Activated CD8-positive, alpha-beta memory T cell treated with anti-CD3 and anti-CD28 coated beads for 24 hours (primary cell): ENCODE measurements at places on chromosomes 4 and X.
A peak's percentile ranks its signal among the peaks of the same experiment; 100 is the strongest.

GRCh38 chr4:61201561-61201960 lies 1.4 kb downstream of the ADGRL3 start:
- DNase-seq: no peak

DNA sequence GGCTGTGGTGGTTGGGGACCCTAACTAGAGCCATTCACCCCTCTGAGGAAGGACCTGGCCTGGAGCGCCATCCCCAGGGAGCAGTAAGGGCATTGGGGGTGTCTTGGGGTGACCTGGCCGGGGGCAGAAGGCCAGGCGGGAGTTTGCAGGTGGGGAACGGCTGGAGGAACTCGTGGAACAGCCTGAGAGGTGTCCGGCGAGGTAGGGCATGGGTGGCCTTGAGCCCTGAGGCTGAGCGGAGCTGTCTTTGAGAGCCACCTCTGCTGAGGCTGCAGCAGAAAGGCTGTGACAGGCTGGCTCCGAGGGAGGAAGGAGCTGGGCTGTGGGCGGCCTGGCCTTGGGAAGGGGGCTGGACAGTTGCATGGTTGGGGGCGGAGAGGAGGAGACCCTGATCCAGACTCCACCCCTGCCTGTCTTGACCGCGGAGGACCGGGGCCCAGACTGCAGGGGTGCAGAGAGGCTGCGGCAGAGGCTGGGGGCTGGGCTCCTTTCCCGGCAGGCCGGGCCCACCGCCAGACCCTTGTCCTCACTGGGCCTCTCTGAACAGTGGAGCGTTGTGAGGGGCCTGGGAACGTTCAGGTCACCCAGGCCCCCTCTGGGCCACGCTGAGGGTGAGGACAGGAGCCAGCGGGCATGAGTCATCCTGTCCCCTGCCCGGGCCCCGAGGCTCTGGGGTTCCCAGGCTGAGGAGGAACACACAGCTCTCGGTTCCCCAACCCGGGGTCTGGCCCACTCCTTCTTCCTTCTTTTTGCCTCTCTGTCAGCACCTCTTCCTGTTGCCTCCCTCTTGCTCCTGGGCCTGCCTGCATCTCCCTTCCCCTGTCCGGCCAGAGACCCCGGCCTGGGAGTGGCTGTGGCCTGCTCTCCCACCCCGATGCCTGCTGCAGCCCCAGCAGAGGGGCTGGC lies 8.1 kb downstream of the SH3BP2 start:
- DNase-seq: no peak

- peak; percentile 45 for DNase-seq
Observed at GRCh38 chrX:69060631-69061408, 104.4 kb downstream of the PJA1 start.

- DNase-seq: no peak
Observed at GRCh38 chr4:167831855-167832254, 260.5 kb upstream of the ANXA10 start.

GRCh38 chr4:125155251-125155650 lies 159.5 kb upstream of the FAT4 start:
- no peak for DNase-seq

- no peak for DNase-seq
Observed at GRCh38 chrX:69119122-69119521, 46.1 kb downstream of the PJA1 start.

DNA sequence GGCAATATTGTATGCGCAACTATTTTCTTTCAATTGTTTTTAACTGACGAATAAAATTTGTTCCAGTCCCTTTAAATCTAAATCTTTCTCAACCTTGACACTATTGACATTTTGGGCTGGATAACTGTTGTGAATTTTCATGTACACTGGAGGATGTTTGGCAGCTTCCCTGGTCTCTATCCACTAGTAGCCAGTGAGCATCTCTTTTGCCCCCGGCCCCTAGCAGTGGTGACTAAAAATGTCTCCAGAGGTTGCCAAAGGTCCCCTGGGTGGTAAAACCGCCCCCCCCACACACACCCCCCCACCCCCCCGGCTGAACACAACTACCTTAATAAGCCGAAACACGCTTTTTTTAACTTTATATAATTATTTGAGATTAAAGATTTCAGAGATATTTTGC lies 514 bp downstream of the FANCB start:
- DNase-seq: no peak

GRCh38 chr4:123889507-123889906 lies 492.9 kb downstream of the SPRY1 start:
- no peak for DNase-seq

- no peak for DNase-seq
Observed at GRCh38 chr4:145843639-145844038, 95.0 kb downstream of the ZNF827 start.

- no peak for DNase-seq
Observed at GRCh38 chr4:73603271-73603710, 16.9 kb downstream of the RASSF6 start.

DNA sequence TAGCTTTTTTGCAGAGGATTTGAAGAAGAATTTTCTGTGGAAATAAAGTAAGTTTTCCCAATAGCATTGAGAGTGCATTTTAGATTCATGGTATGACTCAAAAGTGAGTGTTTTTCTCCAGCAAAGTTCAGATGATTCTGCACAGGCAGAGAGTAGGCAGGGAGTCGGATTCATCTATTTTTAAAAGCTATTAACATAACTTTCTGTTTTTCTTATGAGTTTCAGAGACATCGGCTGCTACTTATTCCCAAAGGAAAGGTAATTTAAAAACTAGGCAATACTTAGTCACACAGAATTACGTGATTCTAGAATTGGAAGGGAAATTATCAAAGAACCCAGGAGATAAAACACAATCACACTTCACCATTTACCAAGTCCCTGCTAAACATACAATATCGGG lies 4.4 kb downstream of the CCDC110 start:
- no peak for DNase-seq

GRCh38 chrX:132776486-132777210 lies 181.8 kb downstream of the HS6ST2 start:
- DNase-seq: no peak

- no peak for DNase-seq
Observed at GRCh38 chrX:30649859-30650258, 3.4 kb upstream of the GK start.

DNA sequence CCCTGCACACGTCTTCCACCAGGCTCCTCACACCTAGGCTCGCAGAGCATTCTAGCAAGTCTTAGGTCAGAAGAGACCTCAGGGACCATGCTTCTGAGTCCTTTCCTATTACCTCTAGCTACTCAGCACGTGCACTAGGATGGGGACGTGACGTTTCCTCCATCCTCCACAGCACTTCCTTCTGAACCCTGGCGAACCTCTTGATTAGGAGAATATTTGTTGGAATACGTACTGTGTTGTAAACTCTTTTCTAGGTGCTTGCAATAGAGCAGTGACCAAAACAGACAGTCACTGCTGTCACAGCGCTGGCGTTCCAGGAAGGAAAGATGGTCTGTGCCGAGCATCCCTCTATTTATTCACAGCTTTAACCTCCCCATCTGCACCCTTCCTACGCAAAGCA lies 12.9 kb upstream of the TENM3 start:
- DNase-seq: no peak

DNA sequence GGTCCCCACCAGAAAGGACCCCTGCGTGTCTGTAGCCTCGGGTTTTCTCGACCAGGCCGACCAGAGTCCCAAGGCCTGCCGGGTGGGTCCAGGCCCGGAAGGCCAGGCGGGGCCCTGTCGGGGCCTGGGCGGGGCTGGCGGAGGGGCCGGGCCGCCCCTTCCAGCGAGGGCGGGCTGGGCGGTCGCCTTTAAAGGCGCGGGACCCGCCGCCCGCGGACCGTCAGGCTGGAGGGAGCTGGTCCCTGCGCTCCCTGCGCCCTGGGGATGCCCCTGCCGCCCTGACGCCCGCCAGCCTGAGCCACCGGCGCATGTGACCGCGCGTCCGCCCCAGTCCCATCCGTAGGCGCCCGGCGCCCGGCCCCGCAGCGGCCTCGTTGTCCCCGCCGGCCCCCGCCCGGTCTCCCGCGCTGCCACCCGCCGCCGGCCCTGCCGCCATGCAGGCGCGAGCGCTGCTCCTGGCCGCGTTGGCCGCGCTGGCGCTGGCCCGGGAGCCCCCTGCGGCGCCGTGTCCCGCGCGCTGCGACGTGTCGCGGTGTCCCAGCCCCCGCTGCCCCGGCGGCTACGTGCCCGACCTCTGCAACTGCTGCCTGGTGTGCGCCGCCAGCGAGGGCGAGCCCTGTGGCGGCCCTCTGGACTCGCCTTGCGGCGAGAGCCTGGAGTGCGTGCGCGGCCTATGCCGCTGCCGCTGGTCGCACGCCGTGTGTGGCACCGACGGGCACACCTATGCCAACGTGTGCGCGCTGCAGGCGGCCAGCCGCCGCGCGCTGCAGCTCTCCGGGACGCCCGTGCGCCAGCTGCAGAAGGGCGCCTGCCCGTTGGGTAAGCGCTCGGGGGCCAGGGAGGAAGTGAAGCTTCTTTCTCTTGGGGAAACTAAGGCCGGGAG lies at the start of gene HTRA3:
Gene HTRA3, plus strand, starts transcription at position 220 of the 883 bp plus-strand sequence. Its CDS starts 215 bp downstream, at position 435.
- no peak for DNase-seq

GRCh38 chr4:26082565-26082964 lies 168.5 kb downstream of the SMIM20 start:
- DNase-seq: no peak

- no peak for DNase-seq
Observed at GRCh38 chr4:82126512-82127040, 247.2 kb downstream of the HNRNPD start.

DNA sequence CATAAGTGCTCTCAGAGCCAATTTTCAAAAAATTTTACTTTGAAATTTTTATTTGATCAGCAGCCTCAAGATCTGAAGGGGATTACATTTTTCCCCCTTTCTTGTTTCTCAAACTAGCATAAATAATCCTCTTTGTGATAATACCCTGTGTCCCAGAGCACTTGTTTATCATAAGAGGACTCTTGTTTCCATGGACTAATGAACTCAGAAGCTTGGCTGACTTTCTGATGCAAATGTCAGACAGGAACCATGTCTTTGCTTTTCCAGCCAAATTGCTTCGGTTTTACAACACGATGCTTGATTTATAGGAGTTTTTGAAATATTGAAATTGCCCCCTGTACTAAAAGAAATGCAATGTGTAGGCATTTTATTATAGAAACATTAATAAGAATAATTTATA lies 859.3 kb upstream of the LCORL start:
- DNase-seq: no peak

DNA sequence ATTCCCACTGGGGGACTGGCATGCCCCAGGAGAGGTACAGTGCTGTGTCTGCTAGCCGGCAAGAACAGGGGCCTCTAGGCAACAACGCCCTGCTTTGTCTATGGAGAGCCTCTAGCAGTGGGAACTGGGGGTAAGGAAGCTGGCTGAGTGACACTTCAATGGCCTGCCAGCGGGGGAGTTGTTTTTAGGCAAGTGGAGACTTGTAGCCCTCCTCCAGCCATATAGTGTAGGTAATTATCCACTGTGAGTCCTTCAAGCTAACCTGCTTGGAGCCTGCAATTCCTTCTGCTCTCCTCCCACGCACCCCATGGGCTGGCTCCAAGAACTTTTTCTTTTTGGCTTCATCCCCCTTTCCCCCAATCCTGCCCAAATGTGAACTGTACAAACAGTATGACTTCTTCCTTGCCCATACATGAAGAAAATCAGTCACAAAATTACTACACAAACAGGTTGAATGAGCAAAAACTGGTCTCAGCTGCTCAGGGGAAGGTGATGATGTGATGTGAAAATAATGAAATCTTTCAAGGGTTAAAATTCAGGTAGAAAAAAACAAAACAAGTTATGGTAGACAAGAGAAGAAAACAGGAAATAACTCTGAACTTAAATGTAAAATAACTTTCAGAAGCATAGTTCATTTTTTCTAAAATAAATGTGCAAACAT lies 33.1 kb downstream of the LEF1 start:
- DNase-seq: no peak

DNA sequence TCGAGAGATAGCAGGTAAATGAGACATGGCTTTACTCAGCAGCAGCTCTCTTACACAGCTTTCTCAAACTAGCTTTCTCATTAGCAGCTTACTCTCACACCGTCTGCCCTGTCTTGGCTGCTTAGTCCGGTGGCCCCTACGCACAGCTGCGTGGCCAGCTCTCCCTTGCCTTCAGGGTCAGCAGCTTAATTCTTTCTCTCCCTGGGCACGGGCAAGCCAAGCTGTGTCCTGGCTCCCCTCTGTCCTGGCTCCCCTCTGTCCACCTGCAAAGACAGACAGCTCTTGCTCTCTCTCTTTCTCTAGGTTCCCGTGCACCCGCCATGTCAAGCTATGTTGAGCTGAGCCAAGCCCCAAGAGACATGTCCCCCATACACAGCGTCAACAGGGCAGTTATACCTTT lies 39.4 kb downstream of the ZNF185 start:
- DNase-seq: no peak

DNA sequence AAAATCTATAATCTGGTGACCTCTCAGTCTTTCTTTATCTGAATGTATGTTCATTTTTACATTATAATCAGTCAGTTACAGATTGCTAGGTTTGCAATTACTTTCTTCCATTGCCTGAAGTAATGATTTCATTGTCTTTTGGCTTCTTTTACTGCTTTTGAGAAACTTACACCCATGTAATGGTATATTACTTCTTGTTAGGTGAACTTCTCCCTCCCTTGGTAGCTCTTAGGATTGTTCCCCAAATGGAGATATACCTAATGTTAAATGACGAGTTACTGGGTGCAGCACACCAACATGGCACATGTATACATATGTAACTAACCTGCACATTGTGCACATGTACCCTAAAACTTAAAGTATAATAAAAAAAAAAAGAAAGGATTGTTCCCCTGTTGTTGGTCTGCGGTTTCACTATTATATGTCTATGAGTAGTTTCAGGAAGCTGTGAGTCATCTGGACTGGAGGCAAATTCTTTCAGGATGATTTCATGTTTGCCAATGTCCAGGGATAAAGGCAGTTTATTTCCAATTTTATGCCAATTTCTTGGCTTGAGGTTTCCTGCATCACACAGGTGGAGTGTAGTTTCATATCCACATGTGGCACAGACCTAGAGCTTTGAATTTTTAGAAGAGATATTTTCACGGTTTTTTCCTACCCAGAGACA lies 21.8 kb downstream of the SPANXC start:
- no peak for DNase-seq

- DNase-seq: no peak
Observed at GRCh38 chrX:3748052-3748559, 34.7 kb upstream of the PRKX start.

GRCh38 chr4:85672116-85672515 lies 197.2 kb downstream of the ARHGAP24 start:
- DNase-seq: no peak

- DNase-seq: no peak
Observed at GRCh38 chrX:12709047-12709446, 82.2 kb upstream of the PRPS2 start.

DNA sequence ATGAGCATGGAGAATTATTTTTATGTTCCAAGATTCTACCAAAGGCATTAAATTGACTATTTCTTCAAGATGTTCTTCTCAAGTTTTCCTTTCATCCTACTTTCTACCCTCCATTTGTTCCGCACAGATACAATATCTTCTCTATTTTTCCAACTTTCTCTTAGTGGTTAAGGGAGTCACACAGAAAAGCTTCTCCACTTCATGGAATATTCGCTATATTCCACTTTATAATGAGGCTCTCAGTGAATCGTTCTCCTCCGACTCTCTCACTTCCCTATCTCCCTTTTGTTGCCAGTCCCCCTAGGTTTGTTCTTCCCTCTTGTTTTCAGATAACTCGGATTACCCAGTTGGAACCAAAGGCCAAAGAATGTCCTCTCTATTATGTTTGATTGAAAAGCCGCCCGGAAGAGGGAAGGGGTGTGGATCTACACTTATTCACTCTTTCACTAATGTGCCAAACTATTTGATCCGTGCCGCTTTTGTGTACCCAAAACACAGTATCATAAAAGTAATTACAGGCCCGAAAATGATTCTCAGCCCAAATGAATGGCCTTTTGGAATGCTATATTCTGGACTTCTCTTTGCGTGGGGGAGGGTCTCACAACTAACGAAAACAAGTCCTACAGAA lies 1.2 kb downstream of the SH3D19 start:
- DNase-seq: no peak
